T-helper 17 cell (primary cell): ENCODE measurements at places on chromosomes 7 and 10.

DNA sequence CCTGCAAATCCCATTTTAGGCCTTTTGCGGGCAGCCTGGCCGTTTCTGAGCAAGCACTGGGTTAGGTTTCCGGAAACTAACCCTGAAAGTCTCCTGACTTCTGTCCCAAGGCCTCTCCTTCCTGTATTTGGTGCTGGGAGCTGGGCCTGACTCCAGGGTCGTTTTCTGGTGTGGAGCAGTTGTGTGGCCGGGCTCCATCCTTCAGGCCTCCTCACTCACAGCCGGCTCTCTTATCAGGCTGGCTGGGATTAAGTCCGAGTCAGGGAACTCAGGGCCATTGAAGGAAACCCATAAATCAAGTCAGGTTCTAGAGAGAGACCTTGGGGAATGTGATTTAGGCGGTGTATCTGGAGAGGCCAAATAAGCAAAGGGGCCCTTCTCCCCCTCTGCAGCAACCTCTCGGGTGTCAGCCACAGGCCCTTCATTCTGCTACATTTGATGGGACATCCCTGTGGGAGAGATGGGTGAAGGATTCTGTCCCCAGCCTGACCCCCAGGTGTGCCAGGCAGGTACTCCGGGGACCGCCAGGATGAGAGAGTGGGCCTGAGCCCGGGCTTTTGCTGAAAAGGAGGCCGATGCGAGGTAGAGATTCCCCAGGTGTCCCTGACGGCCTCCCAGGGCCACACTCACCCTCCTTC is 3.3 kb downstream of the GATA3 start:
- no peak for DNase-seq

DNA sequence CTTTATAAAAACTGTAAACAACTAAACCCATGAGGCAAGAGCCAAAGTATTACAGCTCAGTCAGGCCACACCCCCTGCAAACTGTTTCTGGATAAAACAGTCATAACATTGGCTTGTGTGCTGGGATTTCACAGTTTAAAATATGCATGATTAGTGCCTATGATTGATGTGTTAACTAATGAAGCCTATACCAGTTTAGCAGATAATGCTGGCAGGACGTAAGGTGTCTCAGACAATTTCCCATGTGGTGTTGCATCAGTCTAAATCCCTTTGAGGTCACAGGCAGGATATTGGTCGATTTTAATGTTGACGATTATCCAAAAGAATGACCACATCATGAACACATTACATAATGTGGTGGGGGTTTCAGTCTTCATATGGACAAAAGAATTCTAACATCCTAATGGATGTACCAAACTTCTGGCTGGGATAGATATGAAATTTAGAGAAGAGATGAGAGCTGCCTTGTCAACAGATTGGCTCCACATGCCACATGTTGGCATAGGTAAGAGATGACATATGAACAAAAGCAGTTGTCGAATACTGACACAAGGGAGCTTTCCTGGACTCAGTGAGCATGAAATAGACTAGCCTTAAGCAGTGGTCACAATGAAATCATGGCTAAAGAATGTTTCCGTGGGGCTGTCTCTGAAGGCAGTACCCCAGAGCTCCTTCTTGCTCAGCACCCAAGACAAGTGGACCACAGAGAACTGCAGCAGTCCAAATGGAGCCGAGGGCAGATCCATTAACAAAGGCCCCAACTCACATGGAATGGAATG is 445.6 kb downstream of the GFRA1 start:
- DNase-seq: no peak

DNA sequence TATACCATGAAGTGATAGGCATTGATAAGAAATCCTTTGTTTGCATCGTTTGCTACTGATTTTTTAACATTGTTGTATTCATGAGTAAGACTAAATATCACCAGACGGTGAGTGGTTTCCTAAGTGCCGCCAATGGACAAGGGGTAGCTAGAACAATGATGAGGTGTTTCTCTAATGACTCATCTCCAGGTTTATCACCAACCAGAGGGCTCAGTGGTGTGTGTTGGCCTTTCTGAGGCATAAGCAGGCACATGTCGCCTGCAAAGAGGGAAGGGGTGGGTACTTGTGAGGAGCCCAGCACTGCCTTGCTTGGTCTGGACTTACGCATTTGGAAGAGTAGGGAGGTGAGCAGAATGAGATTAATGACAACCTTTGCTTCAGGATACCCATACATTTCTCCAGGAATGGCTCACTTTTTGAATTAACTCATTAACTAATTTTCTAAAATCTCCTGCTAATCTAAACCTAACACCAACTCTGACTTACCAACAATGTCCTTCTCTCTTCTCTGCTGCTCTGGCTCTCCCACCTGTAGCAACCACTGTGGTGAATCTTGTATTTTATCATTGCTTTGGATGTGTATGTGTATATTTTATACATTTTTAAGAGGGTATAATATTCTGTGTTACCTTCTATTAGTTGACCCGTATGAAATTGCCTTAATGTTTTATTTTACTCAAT is 722.6 kb downstream of the GRID1 start:
- no peak for DNase-seq

DNA sequence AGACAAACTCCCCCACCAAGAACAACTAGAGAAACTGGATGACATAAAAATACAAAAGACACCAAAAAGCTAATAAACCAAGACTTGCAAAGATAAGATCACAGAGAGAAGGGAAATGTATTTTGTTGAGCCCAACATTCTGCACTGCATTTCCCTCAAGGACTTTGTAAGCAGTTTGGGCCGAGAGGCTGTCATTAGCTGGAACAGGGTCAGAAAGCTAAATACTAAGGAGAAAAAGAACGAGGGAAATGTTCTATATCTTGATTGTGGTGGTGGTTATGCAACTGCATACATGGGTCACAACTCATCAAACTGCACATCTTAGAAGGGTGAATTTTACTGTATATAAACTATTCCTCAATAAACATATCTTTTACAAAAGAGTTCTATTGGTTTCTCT is 315.0 kb downstream of the IPMK start:
- DNase-seq: no peak

GRCh38 chr7:45088146-45088701 is 545 bp downstream of the NACAD start:
- DNase-seq: no peak

- DNase-seq: no peak
Measured at GRCh38 chr7:111681242-111681641, 119.0 kb upstream of the IMMP2L start.

DNA sequence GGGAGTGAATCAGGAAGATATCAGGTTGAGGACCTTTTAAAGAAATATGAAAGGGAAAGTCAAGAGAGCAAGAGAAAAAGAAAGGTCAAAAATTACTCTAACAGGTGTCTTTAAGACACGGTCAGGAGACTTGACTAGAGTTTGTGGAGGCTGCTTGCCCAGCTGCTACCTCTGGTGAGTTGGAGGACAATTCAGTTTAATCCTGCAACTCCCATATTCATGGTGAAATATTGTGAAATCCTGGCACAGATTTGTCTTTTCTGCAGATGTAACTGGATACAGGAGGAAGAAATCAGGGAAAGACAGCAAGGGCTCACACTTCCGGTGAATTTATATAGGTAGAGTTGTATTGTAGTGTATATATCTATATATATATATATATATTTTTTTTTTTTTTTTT is 93.5 kb downstream of the AKAP9 start:
- no peak for DNase-seq

DNA sequence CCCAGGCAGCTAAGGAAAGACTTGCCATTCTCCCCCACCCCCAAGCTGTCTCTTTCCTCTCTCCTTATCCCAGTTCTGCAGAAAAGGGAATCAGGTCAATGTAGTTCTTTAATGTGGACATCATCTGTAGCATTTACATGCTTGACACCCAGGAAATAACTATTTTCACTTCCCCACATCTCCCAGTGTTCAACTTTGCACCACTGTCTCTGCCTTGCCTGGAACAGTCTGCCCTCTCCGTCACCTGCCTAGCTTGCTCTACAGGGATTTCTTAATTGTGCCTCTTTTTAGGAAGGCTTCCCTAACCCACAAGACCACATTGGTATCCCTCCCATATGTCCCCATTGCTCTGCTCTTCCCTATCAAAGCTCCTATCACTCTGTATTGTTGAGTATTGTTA is 45.9 kb upstream of the TOMM7 start:
- DNase-seq: no peak

GRCh38 chr10:125066764-125067450 is 93.5 kb downstream of the CTBP2 start:
- DNase-seq: no peak
